ENCODE measurements at places on chromosomes 12 and 14.

GRCh38 chr12:11695321-11695720 lies 45.8 kb downstream of the ETV6 start:
- DNase-seq, result no peak

DNA sequence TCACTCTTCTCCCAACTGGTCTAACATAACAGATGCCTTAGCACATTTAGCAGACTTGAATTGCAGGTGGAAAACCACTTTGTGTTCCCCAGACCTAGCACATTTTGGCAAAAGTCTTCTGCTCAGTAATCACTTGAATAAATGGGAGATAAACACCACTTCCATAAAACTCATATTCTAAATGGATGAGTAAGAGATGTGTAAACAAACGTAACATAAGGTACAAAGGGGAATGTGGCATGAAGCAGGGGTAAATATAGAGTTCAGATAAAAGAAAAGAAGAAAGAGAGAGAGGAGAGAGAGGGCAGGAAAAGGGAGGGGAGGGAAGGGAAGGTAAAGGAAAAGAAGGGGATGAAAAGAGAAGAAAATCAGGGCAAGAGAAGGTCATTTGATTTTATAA lies 17.0 kb upstream of the KERA start:
- DNase-seq, result no peak

- DNase-seq, result no peak
These were observed 59.1 kb upstream of the AMN start for GRCh38 chr14:102863381-102863780.

DNA sequence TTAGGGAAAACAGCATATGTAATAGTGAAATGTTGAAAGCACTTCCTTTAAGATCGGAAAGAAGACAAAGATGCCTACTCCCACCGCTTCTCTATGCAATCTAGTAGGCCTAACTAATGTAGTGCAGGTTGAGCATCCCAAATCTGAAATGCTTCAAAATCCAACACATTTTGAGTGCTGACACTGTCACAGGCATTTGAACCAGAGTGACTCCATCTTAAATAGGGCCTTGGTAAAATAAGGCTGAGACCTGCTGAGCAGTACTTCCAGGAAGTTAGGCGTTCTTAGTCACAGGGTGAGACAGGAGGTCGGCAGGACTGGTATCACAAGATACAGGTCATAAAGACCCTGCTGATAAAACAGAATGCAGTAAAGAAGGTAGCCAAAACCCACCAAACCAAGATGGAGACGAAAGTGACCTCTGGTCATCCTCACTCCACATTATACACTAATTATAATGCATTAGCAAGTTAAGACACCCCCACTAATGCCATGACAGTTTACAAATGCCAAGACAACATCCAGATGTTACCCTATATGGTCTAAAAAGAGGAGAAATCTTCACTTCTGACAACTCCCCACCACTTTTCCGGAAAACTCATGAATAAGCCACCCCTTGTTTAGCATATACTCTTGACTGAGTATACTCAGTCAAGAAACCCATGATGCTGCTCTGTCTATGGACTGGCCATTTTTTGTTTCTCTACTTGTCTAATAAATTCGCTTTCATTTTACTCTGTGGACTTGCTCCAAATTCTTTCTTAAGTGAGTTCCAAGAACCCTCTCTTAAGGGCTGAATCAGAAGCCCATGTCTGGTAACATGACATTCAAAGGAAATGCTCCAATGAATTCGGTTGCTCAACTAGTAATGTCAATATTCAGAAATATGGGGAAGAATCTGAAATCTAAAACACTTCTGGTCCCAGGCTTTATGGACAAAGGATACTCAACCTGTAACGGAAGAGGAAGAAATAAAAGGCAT lies 47.1 kb upstream of the MTERF2 start:
- DNase-seq, result no peak

- no peak for DNase-seq
These were observed 28.2 kb downstream of the KIAA0586 start for GRCh38 chr14:58455593-58456265.

- DNase-seq, result no peak
These were observed 44.7 kb downstream of the FSCB start for GRCh38 chr14:44462381-44462780.

DNA sequence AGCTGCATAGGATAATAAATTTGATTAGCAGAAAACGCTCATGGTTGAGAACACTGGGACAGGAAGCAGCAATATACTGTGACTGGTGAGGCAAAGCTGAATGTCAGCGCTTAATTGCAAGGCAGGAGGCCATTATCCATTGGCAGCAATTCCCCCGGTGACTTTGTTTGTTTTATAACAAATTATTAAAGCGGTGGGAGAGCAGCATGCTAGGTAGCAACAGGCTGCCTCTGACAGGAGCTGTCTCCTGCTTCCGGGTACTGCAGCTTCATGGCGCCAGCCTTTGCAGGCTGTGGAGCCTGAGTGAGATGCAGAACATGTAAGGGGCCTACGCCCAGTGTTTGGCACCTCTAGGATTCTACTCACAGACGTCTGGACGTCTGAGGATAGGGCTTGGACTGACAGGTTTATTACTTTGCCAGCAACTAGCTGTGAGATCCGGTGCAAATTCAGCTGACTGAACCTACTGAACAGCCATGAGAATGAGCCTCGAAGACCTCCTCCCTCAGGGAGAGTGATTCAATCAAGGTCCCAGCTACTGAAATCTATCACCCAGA lies 82.1 kb upstream of the SSTR1 start:
- no peak for DNase-seq

GRCh38 chr14:61290701-61291100 lies 9.6 kb upstream of the TMEM30B start:
- DNase-seq, result no peak

DNA sequence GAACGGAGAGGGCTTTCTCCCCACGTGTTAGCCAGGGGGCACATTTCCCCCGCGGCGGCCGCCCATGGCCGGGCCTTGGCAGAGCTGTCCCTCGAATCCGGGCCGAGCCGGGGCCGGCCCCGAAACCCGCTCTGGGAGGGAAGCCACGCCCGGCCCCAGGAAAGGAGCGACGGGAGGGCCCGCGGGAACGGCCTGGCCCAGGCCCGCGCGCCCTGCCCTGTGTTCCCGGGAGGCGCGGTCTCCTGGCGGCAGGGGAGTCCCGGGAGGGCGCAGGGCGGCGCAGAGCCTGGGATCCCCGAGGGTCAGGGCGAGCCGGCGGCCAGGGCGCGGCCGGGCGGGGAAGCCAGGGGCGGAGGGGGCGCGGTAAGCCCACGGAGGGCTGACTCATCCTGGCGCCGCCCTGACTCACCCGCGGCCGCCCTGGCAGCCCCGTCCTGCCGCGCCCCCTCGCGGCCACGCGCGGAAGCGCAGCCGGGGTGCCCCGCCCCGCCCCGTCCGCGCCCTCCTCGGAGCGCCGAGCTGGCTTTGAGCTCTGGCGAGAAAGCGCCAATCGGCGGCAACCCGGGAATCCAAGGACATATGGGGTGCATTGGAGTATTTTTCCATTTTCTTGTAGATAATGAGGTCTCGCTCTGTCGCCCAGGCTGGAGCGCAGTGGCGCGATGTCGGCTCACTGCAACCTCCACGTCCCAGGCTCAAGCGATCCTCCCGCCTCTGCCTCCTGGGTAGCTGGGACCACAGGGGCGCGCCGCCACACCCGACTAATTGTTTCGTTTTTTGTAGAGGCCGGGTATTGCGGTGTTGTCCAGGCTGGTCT lies 31.8 kb upstream of the PLEKHG6 start:
- peak; percentile 66 for DNase-seq

DNA sequence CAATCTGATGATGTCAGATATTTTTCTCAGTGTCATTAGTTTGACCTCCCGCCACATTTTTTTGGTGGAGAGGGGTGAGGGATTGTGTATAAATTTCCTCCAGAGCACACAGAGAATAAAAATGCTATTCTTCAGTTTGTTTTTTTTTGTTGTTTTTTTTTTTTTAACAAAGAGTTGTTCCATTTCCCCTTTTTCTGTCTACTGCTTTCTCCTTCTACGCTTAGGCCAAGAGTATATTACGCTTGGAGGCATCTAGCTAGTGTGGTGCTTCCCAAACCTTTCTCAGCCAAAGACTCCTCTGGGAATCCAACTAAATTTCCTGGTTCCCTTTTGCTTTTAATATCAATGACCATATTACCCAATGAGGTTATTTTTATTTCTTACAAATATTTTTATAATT lies 465.6 kb downstream of the ZFP36L1 start:
- DNase-seq, result no peak

GRCh38 chr14:71202881-71203280 lies 295.6 kb downstream of the PCNX1 start:
- no peak for DNase-seq

- DNase-seq, result no peak
These were observed 197.5 kb downstream of the STXBP6 start for GRCh38 chr14:24852312-24853060.

GRCh38 chr12:67720351-67720856 lies 71.9 kb downstream of the DYRK2 start:
- DNase-seq, result no peak

DNA sequence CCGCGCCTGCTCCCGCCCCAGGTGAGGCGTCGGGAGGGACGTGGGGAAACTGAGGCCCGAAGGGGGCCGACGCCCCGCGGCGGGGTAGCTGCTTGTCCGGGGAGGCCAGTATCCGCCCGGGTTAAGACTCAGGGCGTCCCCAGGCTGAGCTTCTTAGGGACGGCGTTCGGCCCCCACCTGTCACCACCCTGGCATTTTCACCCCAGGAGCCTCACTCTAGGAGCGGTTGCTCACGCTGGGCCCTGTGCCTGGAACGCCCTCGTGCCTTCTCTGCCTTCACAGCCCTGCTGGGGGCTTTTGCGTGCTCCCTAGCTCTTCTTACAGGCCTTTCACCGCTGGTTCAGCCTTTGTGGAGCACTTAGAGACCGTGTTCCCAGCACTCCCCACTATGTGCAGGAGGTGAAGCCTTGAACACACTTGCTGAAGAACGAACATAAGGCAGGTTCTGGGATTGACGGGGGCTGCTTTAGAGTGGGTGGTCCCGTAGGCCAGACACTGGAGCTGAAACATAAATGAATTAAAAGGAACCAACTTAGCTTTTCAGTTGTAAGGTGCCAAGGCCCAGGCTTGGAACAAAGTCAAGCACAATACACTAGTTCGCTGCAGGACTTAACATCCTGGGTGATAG lies 601 bp downstream of the ZNF839 start:
- DNase-seq, result no peak

- no peak for DNase-seq
These were observed 1.4 kb upstream of the SCN8A start for GRCh38 chr12:51589557-51590176.
